A549 treated with DMSO at 1 μM for 4 hours (cell line): ENCODE measurements at places on chromosomes 11 and 22. TPM values are rescaled to one million over a fixed set of nuclear protein-coding genes. Genes with fewer than 3 reads are reported as not detected.

Gene APOA4
- not detected in 5 replicates for total RNA-seq

Gene BLID
- total RNA-seq: 0.10 to 0.29 TPM in 2 of 5 replicates, not detected in the others

Gene PCF11
- total RNA-seq: 22.8 to 30.0 TPM (median 27.8 TPM) in 5 replicates

Gene RBMXL2
- total RNA-seq: not detected in 5 replicates

Gene MRGPRX4
- total RNA-seq: not detected in 5 replicates

Gene ANO9
- total RNA-seq: 0.52 to 1.3 TPM (median 0.62 TPM) in 5 replicates

Gene GAB4
- total RNA-seq: not detected in 5 replicates

Gene GLB1L2
- total RNA-seq: 2.1 to 2.4 TPM (median 2.2 TPM) in 5 replicates

Gene SYT7
- 0.92 to 1.2 TPM (median 1.1 TPM) in 5 replicates for total RNA-seq

Gene C1QTNF4
- total RNA-seq: 0.09 to 0.14 TPM in 2 of 5 replicates, not detected in the others

Gene OR6T1
- total RNA-seq: not detected in 5 replicates

Gene NTM
- not detected in 5 replicates for total RNA-seq

Gene PKP3
- 31.8 to 41.0 TPM (median 36.8 TPM) in 5 replicates for total RNA-seq

Gene SLC22A12
- total RNA-seq: not detected in 5 replicates

Gene C22orf23
- 0.25 to 0.46 TPM (median 0.31 TPM) in 4 of 5 replicates, not detected in the other for total RNA-seq

Gene HPS5
- 12.7 to 15.1 TPM (median 13.8 TPM) in 5 replicates for total RNA-seq

Gene H19
- total RNA-seq: 8.8 to 13.0 TPM (median 10.6 TPM) in 5 replicates

Gene GLYAT
- not detected in 5 replicates for total RNA-seq

Gene TOMM22
- 61.6 to 82.5 TPM (median 76.0 TPM) in 5 replicates for total RNA-seq

Gene DEFB131B
- not detected in 5 replicates for total RNA-seq

Gene PATE2
- total RNA-seq: not detected in 5 replicates
